Activated B cell treated with CpG ODN at 0.5 μM for 24 hours (primary cell): ENCODE measurements at places on chromosomes 12 and 14. TPM values are rescaled to one million over a fixed set of nuclear protein-coding genes. Genes with fewer than 3 reads are reported as not detected.

The SIX1 gene
- total RNA-seq = not detected in 2 replicates

DNA sequence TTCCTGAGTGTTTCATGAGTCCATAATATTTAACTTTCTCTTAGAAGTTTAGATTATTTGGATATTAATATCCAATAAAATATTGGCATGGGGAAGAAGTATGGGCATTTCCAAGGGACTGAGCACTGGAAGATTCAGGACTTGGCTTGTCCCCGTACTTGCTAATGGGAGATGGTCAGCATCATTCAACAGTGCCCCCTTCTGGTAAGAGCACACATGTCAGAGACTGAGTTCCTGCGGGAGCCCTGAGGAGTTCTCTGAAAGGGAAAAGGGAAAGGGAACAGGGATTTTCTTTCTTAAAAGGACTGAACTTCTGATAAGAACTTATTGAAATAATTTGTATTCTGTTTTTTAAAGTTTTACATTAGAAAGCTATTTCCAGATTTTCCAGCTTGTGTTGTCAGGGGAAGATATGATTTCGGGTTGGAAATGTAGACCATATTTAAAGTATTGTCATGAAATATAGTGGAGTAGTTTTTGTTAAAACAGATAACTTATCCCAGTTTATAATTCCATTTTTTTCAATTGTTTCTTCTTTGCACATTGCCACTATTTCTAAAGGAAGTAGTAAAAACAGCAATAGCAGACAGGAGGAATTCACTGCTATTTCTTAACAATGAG is 59.8 kb upstream of the C12orf71 start:
- no peak for DNase-seq

DNA sequence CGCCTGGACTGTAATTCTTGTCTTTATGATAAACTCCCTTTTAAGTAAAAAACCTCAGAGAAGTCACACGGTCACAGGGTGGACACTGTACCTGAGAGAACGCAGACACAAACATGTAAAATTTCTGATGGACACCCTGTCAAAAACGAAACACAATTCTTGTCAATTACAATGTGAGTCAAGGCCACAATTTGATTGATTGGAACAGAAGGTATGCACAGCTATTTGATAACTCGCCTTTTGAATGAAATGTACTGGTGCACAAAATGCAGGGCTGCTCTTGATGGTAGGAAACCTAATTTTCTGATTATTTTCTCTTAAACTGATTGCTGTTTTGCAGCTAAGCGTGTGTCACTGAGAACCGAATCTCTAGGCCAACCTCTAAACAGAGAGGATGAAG is 9.2 kb downstream of the DNAH10 start:
- no peak for DNase-seq

DNA sequence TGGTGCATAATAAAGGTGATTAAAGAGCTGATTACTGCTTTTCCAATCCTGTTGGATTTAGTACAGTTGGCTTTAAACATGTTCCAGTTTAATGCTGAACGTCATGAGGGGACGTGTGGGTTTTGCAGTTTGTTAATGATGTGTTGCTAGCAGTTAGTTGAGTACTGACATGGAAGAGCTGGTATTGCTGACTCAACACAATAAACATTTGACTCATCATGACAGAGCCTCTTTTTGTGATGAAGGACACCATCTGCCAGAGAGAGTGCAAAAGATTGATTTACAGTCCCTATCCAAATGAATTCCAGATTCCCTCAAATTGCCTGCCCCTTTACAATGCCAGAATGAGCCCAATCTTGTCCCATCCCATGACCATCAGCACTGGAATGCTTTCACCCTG is 346.2 kb upstream of the PRICKLE1 start:
- DNase-seq = no peak

DNA sequence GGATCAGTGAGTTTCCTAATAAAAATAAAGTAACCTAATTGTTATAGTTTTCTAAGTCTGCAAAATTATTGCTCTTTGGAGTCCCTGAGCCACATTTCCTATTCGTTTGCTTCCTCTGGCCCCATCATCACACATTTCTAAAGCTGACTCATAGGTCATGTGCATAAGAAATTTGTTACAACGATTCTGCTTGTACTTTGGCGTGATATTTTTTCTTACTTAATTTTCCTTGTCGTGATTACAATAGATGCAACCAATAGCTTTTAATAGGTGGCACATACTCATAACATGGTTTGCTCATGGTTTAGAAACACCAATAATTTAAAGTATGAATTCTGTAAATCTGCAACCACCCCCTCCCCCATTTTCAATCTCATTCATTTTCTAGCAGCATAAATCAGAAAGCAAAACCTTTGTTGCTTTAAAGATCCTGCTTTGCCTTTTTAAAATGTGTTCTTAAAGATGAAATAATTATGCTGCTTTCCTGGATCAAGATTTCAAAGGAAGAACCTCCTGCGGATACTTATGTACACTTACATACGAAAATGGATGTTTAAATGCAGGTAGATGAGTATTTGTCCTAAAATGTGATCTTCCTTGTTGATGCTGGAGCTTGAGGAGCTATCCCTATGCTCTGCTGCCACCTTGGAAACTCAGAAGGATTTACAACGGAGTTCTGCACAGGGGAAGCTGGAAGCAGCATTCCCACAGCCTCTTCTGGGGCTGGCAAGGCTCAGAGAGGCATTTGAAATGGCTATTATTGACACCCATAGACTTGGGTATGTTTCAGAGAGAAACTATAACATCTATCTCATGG is 1.7 kb upstream of the FLRT2 start:
- no peak for DNase-seq

DNA sequence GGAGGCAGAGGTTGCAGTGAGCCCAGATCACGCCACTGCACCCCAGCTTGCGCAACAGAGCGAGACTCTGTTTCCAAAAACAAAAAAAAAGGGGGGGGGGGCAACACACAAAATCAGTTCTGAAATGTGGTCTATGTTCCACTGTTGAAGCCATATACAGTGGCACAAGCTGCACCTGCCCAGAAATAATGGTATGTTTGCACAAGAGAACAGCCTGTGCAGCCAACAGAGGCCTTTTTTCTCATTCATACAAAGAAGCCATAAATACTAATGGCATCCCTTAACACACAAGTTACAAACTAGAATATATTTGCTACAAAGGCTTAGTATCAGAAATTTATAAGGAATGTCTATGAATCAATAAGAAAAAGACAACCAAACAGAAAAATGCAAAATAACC is 37.1 kb downstream of the ITPR2 start:
- no peak for DNase-seq

DNA sequence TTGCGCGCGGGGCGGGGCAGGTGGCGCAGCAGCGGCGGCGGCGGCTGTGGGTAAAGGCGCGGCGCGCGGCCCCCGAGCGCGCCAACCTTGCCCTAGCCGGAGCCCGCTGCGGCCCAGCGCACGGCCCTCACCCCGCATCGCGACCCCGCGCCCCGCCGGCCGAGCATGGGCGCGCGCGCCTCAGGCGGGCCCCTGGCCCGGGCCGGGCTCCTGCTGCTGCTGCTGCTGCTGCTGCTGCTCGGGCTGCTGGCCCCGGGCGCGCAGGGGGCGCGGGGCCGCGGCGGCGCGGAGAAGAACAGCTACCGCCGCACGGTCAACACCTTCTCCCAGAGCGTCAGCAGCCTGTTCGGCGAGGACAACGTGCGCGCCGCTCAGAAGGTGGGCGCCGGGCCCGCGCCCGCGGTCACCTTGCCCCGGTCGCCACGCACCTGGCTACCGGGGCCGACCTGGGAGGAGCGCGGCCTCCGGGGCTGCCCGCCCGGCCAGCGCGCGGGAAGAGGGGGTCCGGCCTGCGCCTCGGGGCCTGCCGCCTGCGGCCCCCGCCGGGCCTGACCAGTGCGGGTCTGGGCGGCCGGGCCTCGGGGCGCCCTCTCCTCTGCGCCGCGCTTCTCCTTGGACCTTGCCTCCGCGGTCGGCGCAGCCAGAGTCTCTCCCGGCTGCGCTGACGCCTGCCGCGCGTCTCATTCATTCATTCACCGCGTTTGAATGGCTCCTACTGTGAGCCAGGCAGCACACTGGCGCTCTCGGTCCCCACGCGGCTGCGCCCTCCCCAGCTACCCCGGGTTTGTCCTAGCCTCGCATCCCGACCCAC is at the start of gene BRI3BP:
Gene BRI3BP, plus strand, starts transcription at position 20 of the 811 bp plus-strand sequence. Its CDS starts 146 bp downstream, at position 166.
- DNase-seq = peak; percentile 81

The FITM1 gene
- total RNA-seq = 2.3 and 2.4 TPM in 2 replicates

DNA sequence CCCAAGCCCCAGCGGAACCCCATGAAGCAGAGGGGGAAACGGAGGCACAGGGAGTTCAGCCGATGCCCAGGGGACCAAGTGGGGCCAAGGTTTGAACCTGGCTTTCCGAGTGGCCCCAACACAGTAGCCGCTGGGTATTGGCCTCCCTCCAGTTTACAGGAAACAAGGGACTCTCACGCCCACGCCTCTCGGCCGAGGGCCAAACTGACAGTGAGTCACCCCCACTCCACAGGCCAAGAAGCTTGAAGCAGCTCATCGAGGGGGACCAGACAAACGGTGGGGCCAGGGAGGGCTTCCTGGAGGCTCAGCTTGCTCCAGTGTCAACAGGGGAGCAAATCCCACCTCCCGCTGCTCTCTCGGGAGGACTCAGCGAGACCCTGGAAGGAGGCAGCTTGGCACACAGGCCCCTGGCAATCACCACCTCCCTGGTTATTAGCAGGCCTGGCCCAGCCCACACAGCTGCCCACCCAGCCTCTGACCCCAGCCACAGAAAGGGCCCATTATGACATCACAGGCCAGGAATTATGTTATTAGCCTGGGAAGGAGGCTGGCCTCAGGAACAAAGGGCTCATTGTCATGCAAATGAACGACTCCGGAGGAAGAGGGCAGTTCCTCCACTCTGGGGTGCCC is 54.6 kb downstream of the NCOR2 start:
- no peak for DNase-seq

GRCh38 chr14:105166571-105167302 is 1.8 kb downstream of the JAG2 start:
- no peak for DNase-seq

DNA sequence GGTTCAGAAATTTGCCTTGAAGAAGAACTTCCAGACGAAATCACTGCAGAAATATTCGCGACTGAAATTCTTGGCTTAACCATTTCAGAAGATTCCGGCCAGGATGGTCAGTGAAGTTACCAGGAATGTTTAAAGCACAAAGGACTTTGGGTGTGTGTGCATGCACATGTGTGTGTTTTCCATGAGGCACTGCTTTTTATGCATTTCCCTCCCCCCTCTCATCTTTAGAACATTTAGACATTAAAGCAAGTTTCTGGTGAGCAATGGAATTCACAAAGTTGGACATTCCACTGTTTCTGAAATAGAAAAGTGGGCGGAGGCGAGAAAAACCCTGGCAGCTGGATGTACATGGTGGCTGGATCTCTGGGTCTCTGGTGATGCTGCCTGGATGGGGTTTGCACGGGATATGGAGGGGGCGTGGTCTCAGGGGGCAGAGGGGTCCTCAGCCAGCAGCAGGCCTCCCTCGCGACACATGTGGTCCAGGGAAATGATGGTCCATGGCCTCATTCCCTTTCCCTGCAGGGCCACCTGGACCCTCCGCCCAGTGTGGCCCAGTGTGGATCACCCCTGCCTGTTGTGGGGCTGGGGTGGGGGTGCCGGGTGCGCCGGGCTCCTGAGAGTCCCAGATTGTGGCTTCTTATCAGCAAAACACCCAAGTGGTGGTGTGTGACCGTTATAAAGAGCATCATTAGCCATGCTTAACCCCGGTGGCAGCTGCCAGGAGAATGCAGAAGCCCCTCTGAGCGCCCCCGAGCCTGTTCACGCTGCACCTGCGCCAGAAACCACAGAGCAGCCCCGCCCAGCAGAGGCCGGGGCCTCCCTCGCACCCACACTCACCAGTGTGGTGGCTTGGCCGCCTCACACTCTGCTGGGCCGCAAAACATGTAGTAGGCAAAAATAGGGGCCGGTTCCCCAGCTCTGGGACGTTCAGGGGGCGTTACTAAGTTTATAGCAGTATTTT is 17.8 kb upstream of the BCL7A start:
- DNase-seq = peak; percentile 68

The ANKRD33 gene
- not detected in 2 replicates for total RNA-seq

- DNase-seq = no peak
Observed at GRCh38 chr12:63899396-63899795, 54.9 kb downstream of the SRGAP1 start.
